ENCODE measurements at places on chromosomes 6 and 20.

- no peak for DNase-seq
Measured at GRCh38 chr20:44954211-44954610, 6.0 kb downstream of the TOMM34 start.

GRCh38 chr20:8449123-8449522 is 317.1 kb downstream of the PLCB1 start:
- DNase-seq: no peak

GRCh38 chr20:49388744-49389143 is 93.7 kb downstream of the KCNB1 start:
- no peak for DNase-seq

DNA sequence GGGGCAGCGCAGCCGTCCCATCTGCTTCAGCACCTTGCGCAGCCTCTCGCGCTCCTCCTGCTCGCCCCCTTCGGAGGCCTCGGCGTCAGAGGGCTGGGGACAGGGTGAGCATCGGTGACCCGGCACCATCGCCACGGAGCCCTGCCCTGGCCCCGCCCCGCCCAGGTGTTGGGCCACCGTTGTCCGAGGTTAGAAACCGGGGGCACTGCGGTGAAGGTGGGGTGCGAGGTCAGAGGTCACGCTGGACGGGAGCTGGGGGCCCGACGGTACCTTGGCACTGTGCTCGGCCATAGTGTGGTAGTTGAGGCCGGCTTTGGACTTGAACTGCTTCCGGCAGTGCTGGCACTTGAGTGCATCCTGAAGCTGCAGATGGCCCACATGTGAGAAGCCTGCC is 6.4 kb downstream of the ZNF512B start:
- DNase-seq: no peak

GRCh38 chr20:46255440-46256104 is 52.7 kb downstream of the CDH22 start:
- DNase-seq: no peak

GRCh38 chr20:19993958-19994669 is 23.0 kb upstream of the NAA20 start:
- DNase-seq: no peak

DNA sequence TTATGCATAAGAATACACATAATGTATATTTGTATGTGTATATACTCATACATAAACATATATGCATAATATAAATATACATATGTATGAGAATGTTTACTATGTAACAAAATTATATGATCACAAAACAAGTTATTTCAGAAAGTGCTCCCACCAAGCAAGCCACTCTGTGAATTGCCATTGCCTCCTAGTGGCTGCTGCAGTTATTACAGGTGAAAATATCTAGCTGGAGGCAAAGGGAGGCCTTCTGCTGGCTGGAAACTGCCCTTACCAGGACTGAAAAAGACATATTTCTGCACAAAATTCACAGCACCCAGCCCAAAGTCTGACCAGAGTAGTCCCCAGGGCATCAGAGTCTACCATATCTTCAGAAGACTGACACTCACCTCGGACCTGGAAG is 14.4 kb upstream of the ADAM33 start:
- DNase-seq: no peak

DNA sequence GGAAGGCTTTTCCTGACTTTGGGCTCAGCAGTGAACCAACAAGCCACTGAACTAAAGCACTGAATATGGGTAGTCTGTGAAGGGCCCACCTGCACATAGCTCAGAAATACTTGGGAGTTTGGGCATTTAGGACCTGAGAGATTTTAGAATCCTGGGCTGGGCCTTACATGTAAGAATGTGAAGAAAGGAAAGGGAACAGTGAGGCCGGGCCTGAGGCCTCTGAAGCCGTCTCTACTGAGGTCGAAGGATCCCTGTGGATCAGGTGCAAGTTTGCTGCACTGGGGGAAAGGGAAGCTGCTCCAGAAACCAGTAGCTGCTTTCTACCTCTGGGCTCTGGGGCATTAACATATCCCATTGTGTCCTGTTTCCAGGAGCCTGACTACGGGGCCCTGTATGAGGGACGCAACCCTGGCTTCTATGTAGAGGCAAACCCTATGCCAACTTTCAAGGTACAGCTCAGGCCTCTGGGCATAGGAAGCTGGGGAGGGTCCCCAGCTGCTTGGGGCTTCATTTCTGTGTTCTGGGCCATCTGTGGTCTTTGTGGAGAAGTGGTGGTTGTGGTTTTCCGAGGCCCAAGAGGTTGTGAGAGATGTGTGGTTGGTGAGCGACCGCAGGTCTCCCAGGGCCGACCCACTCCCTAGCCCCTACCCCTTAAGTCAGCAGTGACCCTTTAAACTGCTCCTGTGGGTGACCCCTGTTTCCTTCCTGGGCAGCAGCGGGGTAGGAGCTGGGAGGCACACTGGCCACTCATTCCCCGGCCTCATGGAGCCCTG is 30.3 kb downstream of the PLCG1 start:
- DNase-seq: no peak

- DNase-seq: no peak
Measured at GRCh38 chr6:33642897-33643296, 21.8 kb downstream of the ITPR3 start.

- DNase-seq: no peak
Measured at GRCh38 chr20:56987986-56988385, 278.5 kb downstream of the BMP7 start.

DNA sequence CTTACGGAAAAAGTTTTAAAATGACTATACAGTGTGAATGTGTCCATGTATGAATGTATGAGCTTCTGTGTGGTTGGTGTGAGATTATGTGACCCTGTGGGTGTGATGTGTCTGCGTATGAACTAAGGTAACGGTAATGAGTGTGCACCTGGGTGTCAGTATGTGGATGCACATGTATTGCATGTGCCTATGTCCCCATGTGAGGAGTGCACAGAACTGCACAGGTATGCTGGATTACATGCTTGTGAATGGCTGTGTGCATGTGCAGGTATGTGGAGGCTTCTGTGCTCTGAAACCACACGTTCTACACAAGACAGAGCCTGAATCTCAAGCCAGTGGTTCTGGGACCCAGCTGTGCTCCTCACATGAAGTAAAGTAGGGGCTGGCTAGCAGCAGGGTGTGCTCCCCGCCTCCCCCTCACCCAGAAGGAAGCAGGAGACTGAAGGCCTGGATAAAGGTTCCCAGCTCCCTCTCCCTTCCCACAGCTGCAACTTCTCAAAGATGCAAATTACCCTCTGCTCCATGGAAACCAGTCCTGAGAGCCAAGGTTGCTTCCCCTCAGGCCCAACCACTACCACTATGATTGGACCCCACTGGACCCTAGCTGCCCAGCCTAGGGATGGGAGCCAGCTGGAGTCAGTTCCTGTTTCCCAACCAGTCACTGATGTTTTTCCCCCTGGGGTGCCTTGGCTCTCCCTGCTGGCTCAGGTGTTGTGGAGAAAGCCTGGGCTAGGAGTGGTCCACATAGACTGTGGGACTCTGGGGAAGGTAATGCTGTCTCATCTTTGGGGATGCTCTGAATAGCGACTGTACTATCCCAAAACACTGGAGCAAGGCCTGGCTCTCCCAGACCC is 24.8 kb upstream of the SPDEF start:
- DNase-seq: no peak

- DNase-seq: no peak
Measured at GRCh38 chr6:31180500-31180899, 10.0 kb upstream of the POU5F1 start.

DNA sequence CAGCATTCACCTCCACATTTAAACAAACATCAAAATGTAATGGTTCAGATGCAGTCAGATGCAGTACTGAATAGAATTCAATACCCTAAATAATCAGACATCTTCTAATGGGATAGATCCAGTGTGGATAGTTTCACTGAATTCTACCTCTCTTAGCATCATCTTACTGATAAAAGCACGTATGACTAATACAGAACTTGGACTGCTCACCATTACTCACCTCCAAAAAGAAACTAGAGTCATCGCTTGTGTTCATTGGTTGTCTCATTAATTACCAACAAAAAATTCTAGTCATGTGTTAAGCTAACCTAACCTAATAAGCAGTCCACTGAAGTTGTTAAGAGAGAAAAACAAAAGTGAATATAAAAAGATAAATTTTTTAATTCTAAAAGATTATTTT is 165.9 kb upstream of the IRAK1BP1 start:
- DNase-seq: no peak

- DNase-seq: no peak
Measured at GRCh38 chr20:25247518-25247955, 348 bp upstream of the PYGB start.

GRCh38 chr20:52263757-52264156 is 72.2 kb upstream of the ZFP64 start:
- DNase-seq: no peak

GRCh38 chr20:38262931-38263330 is 2.4 kb upstream of the KIAA1755 start:
- no peak for DNase-seq

GRCh38 chr6:67030861-67031260 is 1323.8 kb upstream of the EYS start:
- DNase-seq: no peak

GRCh38 chr20:39935901-39936300 is 753.1 kb downstream of the MAFB start:
- DNase-seq: no peak

GRCh38 chr20:16405254-16405653 is 168.0 kb downstream of the KIF16B start:
- DNase-seq: no peak

- DNase-seq: no peak
Measured at GRCh38 chr6:118318648-118319047, 229.4 kb upstream of the PLN start.

DNA sequence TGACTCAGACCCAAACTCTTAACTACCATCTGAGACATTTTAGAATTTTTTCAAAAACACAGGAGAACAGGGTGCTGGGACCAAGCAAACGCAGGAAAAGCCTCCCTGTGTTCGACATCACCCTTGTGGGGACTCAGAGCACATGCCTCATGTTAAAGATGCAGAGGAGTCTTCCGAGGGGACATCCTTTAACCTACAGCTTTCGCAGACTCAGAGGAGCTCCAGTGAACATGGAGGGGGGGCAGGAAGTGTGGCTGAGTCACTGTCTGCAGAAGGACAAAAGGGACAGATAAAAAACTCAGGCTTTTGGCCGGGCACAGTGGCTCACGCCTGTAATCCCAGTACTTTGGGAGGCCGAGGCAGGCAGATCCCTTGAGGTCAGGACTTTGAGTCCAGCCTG is 15.1 kb downstream of the BMP7 start:
- no peak for DNase-seq

DNA sequence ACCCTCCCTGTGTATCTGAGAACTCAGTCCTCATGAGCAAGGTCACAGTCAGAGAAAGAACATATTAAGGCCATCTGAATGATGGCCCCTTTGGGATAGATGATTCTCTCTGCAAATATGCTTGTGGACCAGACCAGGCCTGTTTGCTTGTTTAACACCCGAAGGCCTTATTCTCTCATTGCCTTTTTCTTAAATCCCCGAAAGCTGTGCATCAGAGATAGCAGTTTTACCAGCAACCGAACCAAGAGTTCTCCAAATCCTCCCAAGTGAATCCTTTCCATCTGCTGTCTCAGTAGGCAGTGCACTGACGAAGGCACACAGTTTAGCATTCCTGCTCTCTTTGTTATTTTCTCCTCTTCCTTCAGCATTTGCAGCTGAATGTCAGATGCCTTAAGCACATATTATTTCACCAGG is 79.8 kb downstream of the TRMT6 start:
- no peak for DNase-seq

GRCh38 chr6:12923644-12924235 is 207.2 kb downstream of the PHACTR1 start:
- DNase-seq: no peak

Data from AML-193 (cell line).